ENCODE measurements at places on chromosomes 3 and 15. TPM values are rescaled to one million over a fixed set of nuclear protein-coding genes. Genes with fewer than 3 reads are reported as not detected.

DNA sequence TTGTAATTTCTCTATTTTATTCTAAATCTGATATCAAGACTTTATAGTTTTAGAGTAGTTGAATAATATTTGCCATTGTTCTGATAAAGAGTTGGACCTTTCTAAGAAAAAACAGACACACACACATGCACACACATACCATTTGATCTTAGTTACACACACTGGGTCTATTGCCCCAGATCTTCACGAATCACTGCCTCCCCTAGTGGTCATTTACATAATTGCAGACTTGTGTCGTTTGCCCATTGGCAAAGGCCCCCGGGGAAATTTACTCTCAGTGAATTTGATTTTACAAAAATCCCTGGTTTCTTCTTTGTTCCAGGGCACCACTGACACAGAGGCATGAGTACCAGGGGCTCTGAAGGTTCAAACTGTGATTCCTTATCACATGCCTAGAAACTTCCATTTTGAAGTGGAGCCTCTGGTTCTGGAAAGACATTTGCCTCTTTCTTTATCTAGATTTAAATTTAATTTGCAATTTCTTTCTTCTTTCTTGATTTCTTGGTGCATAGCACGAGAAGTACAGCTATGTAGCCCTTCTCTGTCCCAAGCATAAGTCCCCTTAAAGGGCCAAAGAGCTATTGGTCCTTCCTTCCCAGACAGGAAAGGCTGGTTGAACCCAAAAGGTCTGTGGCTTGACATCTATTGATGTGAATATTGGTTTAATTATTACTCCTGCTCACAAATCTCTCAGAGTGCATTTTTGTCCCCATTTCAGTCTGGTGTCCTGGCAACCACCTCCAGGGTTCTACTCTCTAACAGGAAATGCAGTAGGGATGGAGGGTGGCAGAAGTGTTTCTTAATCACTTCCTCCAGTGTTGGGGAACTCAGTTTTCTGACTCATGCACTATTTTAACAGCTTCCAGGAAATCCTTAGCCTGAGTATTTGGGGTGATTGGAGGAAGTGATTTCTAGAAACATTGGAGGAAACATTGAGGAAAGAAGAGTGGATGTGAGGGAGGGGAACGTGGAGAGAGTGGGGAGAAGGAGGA lies 32.4 kb upstream of the SLC6A11 start:
- DNase-seq = peak; percentile 33

- no peak for DNase-seq
Observed at GRCh38 chr3:36219398-36219797, 160.9 kb upstream of the STAC start.

- DNase-seq = no peak
Observed at GRCh38 chr3:1805331-1805730, 293.3 kb upstream of the CNTN4 start.

GRCh38 chr15:67824976-67825880 lies at the start of gene SKOR1:
Gene SKOR1, plus strand, starts transcription at chr15:67825509. Its CDS starts 94 bp downstream, at chr15:67825603.
- no peak for DNase-seq

GRCh38 chr15:98860281-98861041 lies 147.1 kb downstream of the PGPEP1L start:
- DNase-seq = no peak

DNA sequence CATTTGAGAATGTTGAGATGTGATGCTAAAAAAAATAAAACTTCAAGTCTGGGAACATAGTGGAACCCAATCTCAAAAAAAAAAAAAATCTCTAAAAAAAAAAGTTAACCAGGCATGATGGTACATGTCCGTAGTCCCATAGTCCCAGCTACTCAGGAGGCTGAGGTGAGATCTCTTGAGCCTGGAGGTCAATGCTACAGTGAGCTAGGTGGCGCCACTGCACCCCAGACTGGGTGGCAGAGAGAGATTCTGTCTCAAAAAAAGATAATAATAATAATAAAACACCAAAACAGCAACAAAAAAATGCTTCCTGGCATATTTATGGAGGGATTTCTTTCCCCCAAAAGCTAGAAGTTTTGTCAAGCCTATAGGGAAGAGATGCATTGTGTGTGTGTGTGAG lies 361.6 kb downstream of the ROBO1 start:
- no peak for DNase-seq

Gene RBPMS2
- total RNA-seq = 40.5 TPM

Gene ZBBX
- 1.6 TPM for total RNA-seq

Gene SCG5
- 25.1 TPM for total RNA-seq

Gene CD86
- total RNA-seq = not detected

Gene ACTC1
- total RNA-seq = 2.8 TPM

Gene CAND2
- total RNA-seq = 14.8 TPM

Gene FSTL1
- total RNA-seq = 180 TPM

Gene COLQ
- total RNA-seq = 2.8 TPM

Gene ADPGK
- total RNA-seq = 41.8 TPM

Gene ASB14
- total RNA-seq = not detected

Data from neural crest cell (in vitro differentiated cells).